Foreskin fibroblast (primary cell): ENCODE measurements at places on chromosomes 12 and 14.

DNA sequence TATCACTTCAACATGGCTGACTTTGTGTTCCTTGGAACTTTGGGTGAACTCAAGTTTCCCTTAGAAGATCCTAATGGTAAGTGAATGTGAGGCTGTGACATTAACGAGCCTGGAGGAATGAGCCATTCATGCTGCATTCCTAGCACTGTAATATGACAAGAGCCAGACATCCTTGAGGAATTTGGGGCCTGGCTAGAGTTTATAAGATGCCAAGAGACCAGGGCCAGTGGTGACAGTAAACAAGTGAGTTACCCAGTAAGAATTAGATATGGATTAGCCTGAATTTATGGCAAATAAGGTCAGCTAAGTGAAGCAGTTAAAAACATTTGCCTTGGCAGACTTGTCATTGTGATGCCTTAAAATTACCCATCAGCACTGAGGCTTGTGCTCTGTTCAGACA is 232.4 kb downstream of the AKAP6 start:
- DNase-seq, result peak; percentile 73

DNA sequence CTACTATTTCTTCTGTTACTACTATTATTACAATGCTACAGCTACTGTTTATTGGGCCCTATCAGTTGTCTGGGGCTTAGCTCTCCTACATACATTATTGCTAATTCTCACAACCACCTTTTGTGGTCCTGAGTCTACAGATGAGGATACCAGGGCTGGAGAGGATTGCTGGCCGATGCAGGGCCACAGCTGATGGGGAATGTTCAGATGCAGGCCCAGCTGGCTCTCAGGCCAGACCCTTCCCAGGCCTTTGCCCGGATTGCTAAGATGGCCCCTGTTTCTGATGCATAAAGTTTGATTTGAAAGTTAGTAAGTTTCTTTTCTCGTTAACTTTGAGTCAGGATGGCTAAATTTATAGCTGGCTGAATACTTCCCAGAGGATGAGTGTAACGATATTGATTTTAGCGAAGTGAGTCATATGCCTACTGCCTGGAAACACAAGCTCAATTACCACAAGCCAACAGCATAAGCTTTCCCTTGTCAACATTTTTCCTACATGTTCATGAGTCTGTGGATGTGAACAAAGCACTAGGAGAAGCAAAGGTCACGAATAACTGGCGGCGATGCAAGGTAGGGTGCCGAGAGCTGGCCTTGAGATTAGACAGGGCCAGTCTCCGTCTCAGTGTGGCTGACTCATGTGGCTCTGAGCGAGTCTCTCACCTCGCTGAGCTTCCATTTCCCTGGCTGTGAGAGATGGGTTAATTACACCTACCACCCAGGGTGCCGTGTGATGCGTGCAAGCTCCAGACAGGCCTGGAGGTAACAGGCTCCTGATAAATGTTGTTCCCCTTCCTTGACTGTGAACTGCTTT is 111.0 kb downstream of the BEGAIN start:
- DNase-seq, result peak; percentile 21

GRCh38 chr12:81077686-81078441 is at the start of gene ACSS3:
Gene ACSS3, plus strand, starts transcription at chr12:81078079. Its CDS starts 42 bp downstream, at chr12:81078121.
- peak; percentile 17 for DNase-seq

DNA sequence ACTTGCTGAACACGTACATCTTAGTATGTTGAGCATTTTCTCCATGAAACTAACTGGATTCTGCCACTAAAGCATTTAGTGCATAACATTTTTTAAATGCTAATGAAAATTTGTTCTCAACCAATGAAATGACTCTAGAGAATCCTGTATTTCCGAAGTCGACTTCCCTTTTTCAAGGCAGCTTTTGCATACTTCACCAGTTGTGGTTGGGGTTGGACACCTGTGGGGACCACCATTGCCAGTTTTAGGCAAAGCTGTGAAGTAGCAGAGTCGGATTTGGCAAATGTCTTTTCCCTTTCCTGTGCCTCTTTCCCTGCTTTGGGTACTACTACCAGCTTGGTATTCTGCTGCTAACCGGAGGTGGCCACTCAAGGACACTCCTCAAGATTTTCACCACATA is 349.2 kb downstream of the BCAT1 start:
- DNase-seq, result no peak

GRCh38 chr14:20436363-20436755 is 393 bp upstream of the KLHL33 start:
- DNase-seq, result peak; percentile 79

- DNase-seq, result peak; percentile 98
These were observed at the start of gene ATF7IP for GRCh38 chr12:14365294-14366208. Gene ATF7IP, plus strand, starts transcription at chr12:14365682. Its CDS starts 58,234 bp downstream, at chr12:14423916.

- no peak for DNase-seq
These were observed 27.2 kb upstream of the HSPB8 start for GRCh38 chr12:119151445-119152026.
